ENCODE measurements at places on chromosomes 5 and 9. TPM values are rescaled to one million over a fixed set of nuclear protein-coding genes. Genes with fewer than 3 reads are reported as not detected.

Gene OGN
- total RNA-seq, result not detected

Gene C9
- not detected for total RNA-seq

Gene ZCCHC7
- 13.0 TPM for total RNA-seq

Gene MYMK
- total RNA-seq, result not detected

Gene CCNI2
- total RNA-seq, result 0.36 TPM

Gene ABLIM3
- 8.1 TPM for total RNA-seq

Gene TAF1L
- total RNA-seq, result not detected

Gene LECT2
- not detected for total RNA-seq

Gene SHOC1
- not detected for total RNA-seq

Gene ABITRAM
- 20.9 TPM for total RNA-seq
